Kasumi-1 (cell line): ENCODE measurements at places on chromosomes 4 and X.
A peak's percentile ranks its signal among the peaks of the same experiment; 100 is the strongest.

GRCh38 chrX:103467887-103468286 is 51.4 kb downstream of the RAB40A start:
- no peak for DNase-seq

- no peak for DNase-seq
These were observed 526.5 kb downstream of the TRIML1 start for GRCh38 chr4:188665491-188666457.

GRCh38 chr4:20639346-20639745 is 60.9 kb upstream of the PACRGL start:
- no peak for DNase-seq

GRCh38 chrX:134670134-134670924 is 12.1 kb upstream of the PLAC1 start:
- DNase-seq, result no peak

GRCh38 chr4:85149676-85150075 is 183.2 kb upstream of the WDFY3 start:
- DNase-seq, result no peak

DNA sequence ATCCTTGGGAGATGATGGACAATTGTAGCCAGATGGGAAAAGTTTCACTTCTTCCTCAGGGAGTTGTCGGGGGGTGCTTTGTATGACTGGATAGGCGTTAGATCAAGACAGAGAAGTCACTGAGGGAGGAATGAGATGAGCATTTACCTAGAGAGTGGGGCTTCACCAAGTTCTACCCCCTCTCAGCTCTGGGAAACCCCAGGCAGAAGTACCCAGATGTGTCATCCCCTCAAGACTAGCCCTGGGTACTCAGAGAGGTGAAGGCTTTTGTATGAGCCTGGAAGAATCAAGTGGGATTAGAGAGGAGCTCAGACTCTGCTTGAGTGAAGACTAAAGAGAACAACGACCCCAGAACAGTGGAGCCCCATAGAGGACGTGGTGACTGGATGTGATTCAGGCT is 1.9 kb downstream of the MAGEB1 start:
- DNase-seq, result no peak

- DNase-seq, result no peak
These were observed 69.0 kb downstream of the SLC16A2 start for GRCh38 chrX:74490247-74490646.

DNA sequence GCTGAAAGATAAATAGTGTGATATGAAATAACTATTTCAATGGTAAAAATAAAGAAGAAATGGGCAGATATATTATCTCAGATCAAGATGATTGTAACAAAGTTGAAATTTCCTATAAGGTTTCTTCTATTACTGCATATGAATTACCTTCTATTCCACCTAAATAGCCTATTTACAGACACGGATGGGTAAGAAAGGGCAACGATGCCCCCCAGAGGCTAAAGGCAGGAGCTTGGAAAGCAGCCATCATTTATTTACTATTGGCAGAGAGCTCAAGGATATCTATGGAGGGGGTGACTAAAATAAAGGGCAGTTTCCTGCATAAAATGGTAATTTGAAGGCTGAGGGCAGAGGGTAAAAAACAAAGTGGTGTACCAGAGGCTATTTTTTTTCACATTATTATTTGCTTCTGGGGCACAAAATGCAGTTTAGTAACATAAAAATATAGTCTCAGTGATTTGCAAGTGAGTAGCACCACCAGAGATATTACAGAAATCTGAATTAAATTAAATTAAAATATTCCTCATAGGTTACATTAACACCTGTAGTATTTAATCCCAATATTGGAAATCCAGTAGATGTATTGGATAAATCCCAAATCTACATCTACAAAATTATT is 123.1 kb downstream of the BTC start:
- DNase-seq, result peak; percentile 86

GRCh38 chr4:36000941-36001557 is 243.3 kb downstream of the ARAP2 start:
- DNase-seq, result no peak

GRCh38 chr4:125316401-125316790 is 1.6 kb downstream of the FAT4 start:
- DNase-seq, result no peak

DNA sequence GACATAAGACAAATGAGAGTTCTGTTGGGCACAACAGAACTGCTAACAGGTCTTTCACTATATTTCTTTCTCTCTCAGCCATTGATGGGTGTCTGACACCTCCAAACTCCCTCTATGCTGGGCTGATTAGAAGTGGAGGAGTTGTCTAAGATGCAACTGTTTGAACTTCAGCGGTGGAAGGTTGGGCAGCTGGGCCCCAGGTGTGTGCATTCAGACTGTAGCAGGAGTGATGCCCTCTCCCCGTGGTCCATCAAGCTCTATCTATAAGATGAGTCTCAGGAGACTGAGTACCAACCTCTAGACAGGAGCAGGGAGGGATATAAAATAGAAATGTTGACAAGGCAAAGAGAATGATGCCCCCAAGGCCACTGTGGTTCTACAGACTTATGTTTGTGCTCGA is 28.2 kb upstream of the CHRNA9 start:
- DNase-seq, result no peak

DNA sequence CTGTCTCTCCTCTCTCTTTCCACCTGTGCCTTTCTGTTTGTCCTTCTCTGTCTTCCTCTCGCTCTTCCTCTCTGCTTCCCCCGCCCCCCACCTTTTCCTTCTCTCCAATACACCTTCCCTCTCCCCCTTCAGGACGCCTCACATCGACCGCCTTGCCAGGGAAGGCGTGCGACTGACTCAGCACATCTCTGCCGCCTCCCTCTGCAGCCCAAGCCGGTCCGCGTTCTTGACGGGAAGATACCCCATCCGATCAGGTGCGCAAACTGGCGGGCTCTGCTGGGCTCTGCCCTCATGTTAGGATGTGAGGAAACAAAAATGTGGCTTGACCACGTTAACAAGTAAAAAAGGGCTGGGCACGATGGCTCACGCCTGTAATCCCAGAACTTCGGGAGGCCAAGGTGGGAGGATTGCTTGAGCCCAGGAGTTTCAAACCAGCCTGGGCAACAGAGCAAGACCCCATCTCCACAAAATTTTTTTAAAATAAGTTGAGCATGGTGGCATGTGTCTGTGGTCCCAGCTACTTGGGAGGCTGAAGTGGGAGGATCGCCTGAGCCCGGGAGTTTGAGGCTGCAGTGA is 35.2 kb downstream of the ARSF start:
- DNase-seq, result no peak

- no peak for DNase-seq
These were observed 176.0 kb upstream of the WDFY3 start for GRCh38 chr4:85142451-85142850.

GRCh38 chr4:1746919-1747602 is 25.7 kb downstream of the TACC3 start:
- DNase-seq, result no peak

GRCh38 chr4:141843136-141843535 is 206.8 kb downstream of the IL15 start:
- DNase-seq, result no peak

DNA sequence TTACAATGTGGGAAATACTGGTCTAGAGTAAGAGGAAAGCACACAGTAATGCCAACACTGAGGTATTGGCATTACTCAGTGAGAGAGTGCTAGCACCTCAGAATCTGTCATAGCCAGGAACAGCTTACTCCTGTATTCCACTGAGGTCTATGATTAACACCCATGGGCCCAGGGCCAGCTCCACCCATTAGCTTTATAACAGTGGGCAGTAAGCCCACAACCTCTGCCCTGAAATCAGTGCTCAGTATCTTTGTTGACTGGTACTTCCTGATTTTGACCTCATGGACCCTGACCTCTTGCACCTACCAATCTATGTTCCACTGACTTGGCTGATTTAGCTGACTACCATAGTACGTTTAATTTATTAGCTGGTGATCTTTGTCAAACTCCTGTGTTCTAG is 56.1 kb downstream of the LANCL3 start:
- no peak for DNase-seq

- no peak for DNase-seq
These were observed 473.0 kb downstream of the FAT4 start for GRCh38 chr4:125787707-125788106.

DNA sequence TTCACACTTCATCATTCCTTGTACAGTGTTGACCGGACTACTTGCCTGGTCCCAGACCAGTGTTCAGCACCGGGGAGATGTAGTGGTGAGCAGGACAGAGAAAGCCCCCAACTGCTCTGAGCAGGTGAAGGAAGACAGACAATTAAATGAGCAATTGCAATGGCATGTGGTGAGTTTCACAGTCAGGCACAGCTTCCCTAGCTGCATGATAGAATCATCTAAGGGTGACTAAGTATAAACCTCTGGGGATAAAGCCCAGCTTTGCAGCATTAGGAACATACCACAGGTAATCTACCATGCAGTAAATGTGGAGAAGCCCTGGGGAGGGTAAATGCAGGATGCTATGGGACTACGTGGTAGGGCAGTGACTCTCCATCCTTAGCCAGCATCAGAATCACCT is 47.8 kb downstream of the TMA16 start:
- no peak for DNase-seq

DNA sequence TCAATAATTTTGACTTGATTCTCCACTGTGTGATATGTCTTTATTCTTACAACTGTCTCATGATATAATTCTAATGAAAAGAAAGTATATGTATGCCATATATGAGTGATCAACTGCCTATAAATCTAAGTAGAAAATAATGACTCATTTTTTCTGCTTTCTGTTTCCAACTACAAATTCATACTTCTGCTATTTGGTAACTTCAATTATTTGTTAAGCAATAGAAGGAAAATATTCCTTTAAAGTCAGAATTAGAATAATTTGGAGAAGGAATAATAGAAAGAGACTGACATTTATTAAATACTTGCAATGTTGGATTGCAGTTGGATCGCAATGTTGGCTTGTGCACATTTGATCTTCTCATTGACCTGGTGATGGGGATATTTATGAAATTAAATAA is 204.2 kb upstream of the PACRGL start:
- DNase-seq, result no peak

GRCh38 chr4:70863099-70863790 is 23.6 kb upstream of the GRSF1 start:
- DNase-seq, result no peak

DNA sequence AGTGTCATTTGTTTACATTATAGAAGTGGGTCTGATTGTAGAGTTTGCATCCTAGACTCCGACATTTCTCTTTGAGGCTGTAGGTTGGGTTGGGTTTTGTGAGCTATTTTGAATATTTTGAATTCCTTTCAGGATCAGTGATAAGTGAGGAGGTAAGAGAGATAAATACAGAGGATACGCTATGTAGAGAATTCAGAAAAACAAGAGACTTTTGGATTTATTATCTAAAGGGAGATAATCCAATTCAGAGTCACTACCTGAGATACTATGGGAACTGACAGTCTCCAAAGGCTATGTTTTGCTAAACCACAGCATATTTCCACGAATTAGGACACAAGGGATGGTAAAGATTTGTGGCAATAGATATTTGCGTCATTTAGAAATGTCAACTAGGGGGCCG is 16.9 kb upstream of the RAP2C start:
- DNase-seq, result no peak

- no peak for DNase-seq
These were observed 10.8 kb upstream of the PITX2 start for GRCh38 chr4:110633358-110634341.

DNA sequence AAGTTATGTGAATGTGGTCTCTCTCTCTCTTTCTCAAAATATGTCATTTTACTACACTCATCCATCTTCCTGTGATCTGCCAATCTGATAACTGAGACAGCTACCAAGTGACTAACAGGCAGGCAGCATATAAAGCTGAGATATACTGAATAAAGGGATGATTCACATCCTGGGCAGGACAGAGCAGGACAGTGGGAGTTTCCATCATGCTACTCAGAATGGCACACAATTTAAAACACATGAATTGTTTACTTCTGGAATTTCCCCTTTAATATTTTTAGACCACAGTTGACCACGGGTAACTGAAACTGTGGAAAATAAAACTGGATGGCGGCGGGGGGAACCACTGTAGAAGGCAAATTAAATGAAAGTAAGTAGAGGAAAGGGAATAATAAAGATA is 58.6 kb upstream of the DCTD start:
- peak; percentile 72 for DNase-seq

- peak; percentile 24 for DNase-seq
These were observed 276.0 kb upstream of the TET2 start for GRCh38 chr4:104870495-104871233.
